NCI-H187 (cell line): ENCODE measurements at places on chromosomes 11 and 22.

- no peak for DNase-seq
Observed at GRCh38 chr11:33885338-33886005, 6.4 kb downstream of the LMO2 start.

DNA sequence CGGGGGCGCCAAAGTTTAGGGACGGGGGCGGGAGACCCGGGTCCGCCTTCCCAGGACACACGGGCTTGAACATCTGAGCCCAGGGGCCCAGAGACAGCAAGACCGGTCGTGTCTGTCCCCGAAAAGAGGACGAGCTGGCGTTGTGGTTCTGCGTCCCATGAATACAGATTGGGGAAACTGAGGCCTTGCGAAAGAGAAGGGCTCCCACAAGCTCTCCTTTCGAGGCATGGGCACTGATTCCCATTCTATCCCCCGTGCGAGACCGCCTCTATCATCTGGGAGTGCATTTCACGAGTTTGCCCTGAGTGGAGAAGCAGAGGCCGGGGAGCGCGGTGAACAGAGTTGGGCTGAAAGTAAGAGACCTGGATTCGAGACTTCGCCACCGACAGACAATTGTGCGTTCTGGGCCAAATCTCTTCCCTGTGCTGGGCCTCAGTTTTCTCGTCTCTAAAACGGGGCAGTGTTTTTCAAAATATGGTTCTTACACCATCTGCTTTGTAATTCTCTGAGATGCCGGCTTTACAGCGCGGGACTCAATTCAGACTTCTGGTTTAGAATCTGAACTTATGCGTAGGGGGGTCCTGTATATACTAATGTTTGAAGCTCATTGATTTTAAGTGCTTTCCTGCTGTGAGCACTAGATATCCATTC, 471 bp downstream of the RNF185 start:
- DNase-seq = no peak

DNA sequence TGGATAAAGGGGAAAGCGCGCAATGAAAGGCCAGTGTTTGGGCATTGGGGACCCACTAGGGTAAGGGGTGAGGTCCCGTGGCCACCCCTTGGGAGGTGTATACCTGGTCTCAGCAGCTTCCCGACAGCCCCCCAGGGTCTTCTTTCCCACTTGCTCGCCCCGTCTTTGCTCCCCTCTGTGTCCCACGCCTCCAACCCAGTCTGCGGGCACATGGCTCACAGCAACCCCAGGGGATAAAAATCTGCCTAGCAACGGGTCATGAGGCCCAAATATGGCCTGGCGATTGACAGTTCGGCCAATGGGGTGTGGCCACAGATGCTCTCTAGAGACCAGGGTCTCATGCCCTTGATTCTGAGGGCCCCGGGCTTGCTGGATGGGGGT, 41.6 kb downstream of the AHNAK start:
- DNase-seq = no peak

GRCh38 chr11:57358543-57358961, 20.4 kb downstream of the P2RX3 start:
- DNase-seq = no peak

GRCh38 chr22:50713008-50713385, 25.0 kb upstream of the ACR start:
- DNase-seq = no peak

DNA sequence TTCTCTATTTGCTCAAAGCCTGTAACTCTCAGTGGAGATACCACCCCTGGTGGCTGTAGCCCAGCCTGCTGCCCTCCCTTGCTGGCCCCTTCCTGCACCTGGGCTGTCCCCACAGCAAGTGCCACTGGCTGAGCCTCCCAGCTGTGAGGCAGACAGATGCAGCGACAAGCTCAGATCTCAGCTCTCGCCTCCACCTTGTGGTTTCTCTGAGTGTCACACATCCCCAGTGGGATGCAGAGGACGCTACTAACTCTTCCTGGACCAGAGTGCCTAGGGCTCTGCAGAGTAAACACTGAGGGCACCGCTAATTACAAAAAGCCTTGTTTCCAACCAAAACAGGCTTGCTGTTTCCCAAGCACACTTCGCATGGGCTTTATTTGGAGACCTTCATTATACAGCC, 8.9 kb downstream of the YPEL1 start:
- DNase-seq = no peak

DNA sequence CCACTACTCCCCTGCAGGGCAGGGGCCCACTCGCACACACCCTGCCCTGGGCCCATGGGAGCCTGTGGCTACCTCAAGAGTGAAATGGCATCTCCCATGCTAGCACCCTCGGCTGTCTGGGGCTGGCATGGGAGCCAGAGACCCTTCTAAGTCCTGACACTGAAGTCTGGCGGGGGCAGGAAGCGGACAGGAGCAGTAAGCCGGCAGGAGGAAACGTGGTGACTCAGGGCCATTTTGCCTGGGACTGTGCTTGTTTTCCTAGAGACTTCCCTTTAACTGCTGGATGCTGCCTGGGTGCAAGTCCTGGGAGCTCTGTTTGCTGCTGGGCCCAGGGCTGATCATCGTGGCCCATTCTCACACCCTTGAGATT, 16.8 kb downstream of the RELT start:
- no peak for DNase-seq

DNA sequence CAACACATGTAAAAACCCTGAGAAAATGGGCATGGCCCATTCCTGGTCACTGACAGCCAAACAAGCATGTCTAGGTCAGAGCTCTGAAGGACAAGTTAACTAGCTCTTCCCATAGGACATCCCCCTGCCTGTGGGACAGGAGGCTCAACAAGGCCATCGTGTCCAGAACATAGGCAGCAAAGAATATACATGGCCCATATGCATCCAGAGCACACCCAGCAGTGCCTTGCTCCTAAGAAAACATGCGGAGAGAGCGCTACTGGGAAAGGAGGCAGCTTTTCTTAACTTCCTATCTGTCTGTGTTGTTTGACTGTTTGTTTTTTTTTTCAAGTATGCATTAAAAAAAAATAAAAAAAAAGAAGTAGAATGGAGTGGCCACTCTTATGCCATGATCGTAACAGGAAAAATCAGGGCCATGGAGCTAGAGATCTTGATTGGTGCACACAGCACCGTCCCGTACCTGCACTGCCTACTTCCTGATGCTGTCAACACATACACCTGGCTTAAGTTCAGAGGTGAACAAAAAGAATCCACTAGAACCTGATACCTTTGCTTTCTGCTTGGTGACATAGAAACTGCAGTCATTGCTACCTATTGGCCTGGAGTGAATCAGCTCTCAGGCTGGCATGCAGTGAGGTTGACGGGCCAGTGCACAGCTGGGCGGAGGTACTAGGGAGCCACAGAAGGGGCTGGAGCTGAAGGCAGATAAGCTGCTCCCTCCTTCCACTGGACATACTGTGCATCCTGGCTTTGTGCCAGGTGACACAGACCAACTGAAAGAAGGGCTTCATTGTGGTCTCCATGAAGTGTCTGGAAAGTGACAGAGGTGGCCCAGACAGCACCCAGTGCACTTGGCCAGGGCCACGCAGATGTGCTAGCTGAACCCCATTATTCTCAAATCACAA, 11.9 kb downstream of the UFD1 start:
- DNase-seq = no peak

GRCh38 chr22:39469681-39470450, 13.1 kb downstream of the MGAT3 start:
- DNase-seq = peak; percentile 24

DNA sequence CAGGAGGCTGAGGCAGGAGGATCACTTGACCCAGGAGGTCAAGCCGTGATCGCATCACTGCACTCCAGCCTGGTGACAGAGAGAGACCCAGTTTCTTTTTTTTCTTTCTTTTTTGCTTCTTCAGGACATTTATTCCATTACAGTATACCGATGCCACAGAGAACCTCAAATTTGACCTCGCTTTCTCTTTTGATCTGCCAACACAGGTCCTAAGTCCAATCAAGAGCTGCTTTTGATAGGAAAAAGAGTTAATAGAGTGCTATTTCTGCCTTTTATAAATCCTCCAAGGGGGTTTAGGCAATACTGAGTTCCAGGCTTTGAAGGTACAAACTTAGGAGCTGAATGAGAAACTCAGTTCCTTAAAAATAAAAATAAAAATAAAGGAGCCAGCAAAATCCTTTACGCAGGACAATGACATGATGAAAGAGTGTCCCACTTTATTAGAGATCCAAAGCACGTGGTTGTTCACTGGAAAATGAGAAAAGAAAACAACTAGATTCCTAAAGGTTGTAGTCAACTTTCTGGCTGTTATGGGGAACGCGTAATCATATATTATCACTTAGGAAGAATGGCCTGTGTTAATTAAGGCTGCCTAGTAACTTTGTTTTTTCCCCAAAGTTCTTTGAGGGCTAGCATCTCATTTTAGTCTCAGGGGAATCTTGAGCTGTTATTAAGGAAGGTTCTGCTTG, 27.2 kb downstream of the FADD start:
- no peak for DNase-seq

- DNase-seq = no peak
Observed at GRCh38 chr11:130999992-131000770, 83.9 kb upstream of the SNX19 start.

GRCh38 chr11:95324826-95325225, 93.8 kb upstream of the SESN3 start:
- no peak for DNase-seq

GRCh38 chr22:36334821-36335603, 52.8 kb downstream of the MYH9 start:
- DNase-seq = no peak

GRCh38 chr11:11981364-11981763, 27.1 kb downstream of the DKK3 start:
- DNase-seq = no peak

GRCh38 chr11:44464741-44465140, 100.7 kb upstream of the CD82 start:
- no peak for DNase-seq

DNA sequence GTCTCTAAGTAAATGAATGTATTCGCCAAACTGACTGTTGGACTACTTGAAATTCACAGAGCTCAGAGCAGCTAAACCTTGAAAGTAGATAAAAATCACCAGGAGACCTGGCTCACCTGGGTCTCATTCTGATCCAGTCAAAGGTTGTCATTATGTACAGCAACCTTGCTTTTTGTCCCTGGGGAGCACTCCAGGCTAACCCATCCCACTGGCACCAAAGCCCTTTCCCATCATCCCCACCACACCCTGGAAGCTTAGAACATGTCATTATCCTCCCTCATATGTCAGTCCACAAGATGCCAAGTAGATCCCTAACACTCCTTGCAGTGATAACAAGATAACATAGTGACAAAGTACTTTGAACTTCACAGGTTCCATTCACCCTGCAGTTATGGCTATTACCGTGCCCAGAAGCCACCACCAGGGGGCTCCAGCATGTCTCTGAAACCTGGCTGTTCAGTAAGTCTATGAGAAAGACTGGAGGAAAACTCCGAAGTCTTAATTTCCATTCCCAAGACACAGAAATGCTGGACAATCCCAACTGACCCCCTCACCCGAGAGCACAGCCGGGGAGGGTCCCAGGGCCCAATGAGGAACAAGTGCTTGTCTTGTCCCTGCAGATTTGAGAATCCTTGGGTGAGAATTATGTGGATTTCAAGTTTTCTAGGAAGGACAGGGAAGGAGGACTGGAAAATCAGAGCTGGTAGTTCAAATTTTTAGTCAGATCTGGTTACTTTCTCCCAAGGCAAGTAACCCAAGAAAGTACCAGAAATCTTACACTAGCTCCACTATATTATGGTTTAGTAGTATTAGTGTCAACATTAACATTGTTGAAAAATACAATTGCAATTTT, 43.0 kb upstream of the USP47 start:
- no peak for DNase-seq

- no peak for DNase-seq
Observed at GRCh38 chr11:134980819-134981710, 569.0 kb upstream of the B3GAT1 start.

DNA sequence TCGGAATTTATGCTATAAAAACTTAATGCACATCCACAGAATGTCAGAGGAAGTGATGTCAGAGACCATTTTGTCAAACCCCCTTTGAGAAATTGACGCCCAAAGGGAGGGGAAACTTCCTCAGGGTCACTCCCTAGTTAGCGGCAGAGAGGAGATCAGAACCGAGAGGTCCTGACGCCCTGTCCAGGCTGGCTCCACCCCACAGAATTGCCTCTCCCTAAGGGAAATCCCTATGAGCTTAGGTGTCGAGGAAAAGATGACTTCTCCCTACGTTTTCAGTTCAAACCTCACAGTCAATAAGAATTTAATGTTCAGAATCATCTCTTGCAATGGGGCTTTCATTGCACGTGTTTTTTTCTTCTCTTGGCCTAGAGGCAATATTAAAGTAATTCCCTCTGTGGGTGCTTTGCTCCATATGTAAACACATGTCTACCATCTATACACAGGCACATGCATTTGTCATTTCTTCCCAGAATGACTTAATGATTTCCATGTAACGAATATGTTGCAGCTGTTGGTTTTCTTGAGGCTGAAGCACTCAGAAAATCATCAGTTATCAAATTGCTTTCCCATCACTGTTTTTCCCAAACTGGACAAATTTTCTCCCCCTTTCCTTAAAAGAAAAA, 148.7 kb upstream of the TIMP3 start:
- DNase-seq = no peak

DNA sequence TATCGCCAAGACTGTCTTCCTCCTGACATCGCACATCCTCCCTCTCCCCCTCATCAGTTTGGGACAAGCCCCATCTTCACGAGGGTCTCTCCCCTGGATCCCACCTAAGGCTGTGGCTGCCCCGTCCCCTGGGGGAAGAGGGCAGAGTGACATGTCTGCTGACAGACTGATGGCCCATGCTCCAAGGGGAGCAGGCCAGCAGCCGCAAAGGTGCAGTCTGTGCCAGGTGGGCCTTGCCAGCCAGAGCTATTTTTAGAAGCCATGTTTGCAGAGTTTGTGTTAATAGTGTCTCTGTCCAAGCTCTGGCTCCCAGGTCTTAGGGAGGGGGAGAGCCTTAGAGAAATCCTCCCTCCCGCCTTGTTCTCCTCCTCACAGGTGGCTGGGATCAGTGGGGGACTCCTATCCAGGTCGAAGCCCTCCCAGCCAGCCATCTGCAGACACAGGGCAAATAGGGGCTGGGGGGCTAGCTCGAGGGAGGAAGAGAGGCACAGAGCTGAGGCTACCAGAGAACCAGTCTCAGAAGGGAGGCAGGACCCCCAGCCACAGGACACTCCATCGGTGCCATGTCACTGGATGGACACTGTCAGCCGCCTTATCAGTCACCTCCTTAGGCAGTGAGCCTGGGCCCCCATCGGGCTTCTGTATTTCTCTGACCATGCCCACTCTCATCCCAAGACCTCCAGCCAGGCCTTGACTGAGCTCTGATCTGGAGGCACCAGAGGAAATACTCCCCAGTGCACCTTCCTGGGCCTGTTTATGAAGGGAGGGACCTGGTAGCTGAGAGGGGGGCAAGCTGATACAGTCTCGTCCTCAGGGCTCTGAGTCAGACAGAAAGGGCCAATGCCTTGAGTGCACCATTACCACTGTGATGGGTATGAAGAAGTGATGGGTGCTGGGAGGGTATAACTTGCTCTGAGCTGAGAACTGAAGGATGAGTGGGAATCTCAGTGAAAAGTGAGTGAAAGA, 49.3 kb downstream of the CHRDL2 start:
- DNase-seq = no peak
